Posterior vena cava (tissue), 2 donors: ENCODE measurements at places on chromosomes 4 and X.

- DNase-seq = no peak
Measured at GRCh38 chrX:31237189-31237588, 165.3 kb upstream of the FTHL17 start.

GRCh38 chr4:99736846-99737245, 79.2 kb upstream of the C4orf54 start:
- DNase-seq = no peak

- no peak for DNase-seq
Measured at GRCh38 chr4:138190452-138190858, 51.7 kb downstream of the SLC7A11 start.

DNA sequence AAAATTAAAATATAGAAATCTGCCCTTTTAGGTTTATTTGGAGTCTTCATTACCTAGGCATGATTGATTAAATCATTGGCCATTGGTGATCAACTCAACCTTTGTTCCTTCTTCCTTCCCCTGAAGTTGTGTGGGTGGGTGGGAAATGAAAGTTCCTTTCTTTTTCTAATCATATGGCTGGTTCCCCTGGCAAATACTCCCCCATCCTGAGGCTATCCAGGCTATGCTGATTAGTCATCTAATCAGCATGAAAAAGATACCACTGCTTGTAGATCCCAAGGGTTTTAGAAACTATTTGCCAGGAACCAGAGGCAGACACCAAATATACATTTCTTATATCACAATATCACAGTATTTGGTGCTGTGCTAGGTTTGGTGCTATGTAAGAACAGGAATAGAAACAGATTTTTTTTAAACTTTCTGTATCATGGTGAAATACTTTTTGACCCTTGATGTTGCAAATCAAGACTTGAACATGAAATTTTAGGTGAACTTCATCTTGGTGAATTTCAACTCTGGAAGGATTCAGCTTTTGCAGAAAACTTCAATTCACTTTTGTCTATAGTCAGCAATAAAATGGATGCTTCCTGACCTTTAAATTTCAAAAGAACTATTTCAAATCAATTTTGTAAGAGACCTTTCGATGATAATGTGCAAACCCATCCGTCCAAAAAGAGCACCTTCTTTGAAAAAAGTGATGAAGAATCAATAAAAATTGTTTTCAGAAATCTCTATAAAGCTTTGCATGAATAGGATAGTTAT, 71.1 kb downstream of the CCSER1 start:
- DNase-seq = no peak

DNA sequence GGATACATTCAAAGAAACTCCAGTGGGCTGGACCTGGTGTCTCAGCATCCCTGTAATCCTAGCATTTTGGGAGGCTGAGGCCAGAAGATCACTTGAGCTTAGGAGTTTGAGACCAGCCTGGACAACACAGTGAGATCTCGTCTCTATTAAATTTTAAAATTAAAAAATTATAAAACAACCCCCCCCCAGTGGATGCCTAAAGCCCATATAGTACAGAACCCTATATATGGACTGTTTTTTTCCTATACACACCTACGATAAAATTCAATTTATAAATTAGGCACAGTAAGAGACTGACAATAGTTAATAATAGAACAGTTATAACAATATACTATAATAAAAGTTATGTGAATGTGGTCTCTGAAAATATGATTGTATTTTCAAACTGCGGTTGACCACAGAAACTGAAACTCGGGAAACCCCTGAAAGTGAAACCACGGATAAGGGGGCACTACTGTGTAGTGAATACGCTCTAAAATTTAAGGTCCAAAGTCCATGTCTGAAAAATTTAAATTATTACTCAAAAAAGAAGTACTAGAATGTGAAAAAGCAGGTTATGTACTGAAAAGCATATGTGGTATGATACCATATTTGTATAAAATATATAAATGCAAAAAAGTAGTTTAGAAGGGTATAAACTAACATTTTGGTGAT, 2.0 kb downstream of the SMIM14 start:
- no peak for DNase-seq

DNA sequence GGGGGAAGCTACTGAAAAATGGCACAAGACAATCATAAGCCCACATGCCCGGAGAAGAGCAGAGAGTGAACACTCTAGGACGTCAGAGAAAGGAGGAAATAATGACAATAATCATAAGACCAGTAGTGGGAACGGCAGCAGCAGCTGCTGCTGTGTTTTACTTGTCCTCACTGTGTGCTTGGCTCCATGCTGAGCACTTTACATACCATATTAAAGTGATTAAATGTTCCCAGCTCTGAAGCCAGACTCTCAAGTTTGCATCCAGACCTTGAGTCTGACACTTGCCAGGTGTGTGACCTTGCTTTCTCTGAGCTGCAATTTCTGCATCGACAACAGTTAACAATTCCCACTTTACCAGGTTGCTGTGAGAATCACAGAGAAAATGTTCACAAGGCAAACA, 255.4 kb downstream of the SPANXN1 start:
- DNase-seq = no peak

DNA sequence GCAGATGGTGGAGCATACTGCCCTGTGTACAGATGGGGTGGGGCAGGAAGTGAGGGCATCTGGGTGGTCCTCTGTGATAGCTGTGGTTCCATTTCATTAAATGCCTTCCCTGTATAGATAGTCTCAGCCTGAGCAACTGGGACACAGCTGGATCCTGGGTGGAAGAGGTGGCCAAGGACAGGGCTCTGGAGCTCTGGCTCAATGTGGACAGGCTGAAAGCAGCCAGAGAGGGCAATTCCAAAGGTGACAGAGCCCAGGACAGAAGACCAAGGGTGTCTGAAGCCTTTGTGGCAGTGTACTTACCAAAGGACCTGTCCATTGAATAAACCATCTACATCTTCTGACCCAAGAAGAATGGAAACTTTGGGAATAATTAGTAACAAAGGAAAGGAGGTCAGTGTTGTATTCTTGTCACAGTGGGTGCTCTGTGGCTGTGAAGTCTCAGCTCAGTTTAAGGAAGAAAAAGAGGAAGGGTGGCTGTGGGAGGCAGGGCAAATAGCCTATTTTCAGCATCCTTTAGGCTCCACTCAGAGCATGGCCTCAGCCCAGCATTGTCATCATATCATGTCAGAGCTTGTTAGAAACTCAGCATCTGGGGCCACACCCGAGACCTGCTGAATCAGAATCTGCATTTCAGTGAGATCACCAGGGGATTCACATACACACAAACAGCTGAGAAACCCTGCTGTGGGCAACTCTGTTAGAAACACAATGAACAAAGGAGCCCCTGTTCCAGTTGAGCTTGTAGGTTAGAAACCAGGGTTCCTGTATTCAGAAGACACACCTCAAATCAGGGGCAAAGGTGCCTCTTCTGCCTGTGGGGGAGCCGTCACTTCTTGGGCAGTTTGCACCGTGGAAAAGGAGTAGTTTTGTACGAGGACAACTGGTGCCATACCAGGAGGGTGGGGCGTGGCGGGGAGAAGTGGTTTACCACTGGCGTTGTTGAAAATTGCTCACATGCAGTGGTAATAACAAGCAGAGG, 168.6 kb downstream of the PTTG2 start:
- peak; percentile 77 for DNase-seq

DNA sequence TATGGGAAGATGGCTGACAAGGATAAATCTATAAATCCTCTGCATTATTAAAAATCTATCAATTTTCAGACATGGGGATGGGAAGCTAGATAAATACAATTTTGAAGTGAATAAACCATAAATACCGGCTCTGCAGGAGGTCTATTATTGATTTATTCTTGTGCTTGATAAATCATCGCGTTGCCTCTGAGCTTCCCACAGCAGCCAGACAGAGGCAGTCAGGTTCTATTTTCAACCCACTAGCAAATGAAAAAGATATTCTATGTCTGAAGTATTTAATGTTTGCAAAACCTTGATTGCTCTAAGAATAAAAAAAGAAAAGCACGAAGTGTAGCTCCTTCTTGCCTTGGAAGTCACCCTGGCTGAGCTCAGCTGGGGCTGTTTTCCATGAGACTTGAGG, 216.2 kb downstream of the DHRSX start:
- no peak for DNase-seq

GRCh38 chr4:141004823-141005222, 128.4 kb downstream of the RNF150 start:
- DNase-seq = no peak

DNA sequence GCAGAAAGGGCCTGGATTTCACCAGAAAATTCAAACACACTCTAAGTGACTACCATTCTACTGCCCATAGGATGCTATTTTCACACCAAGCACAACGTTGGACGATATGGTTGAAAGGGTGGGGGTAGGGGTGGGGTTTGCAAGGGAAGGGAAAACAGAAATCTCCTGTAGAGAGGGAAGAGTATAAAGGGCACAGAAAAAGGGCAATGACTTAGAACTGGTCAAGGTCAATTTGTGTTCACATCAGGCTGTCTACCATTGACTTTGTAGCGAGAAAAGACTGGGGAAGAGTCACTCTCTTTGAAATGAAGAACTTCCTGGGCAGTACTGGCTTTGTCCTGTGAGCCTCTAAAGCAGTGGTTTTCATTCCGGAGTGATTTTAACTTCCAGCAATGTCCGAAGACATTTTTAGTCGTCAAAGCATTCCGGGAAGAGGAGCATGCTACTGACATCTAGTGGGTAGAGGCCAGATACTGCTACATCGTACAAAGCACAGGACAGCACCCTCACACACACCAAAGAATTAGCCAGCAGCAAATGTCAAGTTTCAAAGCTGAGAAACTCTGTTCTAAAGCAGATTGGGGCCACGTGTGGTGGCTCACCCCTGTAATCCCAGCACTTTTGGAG, 48.4 kb upstream of the SLC7A3 start:
- no peak for DNase-seq

GRCh38 chr4:102157984-102158383, 187.3 kb downstream of the SLC39A8 start:
- no peak for DNase-seq

DNA sequence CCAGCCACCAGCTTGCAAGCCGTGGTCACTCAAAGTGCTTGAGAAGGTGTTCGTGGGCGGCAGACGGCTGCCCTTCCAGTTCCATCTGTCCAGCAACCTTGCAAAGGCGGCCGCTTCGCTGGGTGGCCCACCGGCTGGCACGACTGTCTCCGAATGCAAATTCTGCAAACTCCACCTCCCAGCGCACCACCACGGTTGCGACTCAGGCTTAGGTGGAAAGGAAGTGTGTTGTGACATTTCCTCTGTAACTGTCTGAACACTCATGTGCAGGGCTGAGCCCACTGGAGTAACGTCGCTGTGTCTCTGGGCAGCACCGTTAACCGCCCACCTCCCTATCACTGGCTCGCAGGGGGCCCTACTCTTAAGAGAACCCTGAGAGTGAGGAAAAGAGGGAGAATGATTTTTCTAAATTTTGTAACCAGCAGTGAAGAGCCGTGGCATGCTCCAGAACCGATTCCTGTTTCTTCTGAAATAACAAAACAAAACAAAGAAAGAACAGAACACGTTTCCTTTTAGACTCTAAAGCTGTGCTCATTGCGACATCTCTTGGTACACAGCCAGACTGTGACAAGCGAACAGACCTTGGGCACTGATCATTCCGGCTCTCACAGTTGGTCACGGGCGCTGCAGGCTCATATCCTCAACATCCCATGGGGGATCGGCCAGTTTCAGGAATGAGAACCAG, at the start of gene P2RY8:
Gene P2RY8, minus strand, starts transcription at position 155 of the 685 bp plus-strand sequence. CDS start 70,627 bp downstream, outside the sequence.
- DNase-seq = peak; percentile 87

GRCh38 chrX:73215246-73215645, 595 bp upstream of the NAP1L2 start:
- no peak for DNase-seq

GRCh38 chr4:121072224-121073003, at the start of gene NDNF:
NDNF (minus strand) TSS chr4:121072535; CDS start chr4:121045837, 26,698 bp downstream.
- peak; percentile 82 for DNase-seq

DNA sequence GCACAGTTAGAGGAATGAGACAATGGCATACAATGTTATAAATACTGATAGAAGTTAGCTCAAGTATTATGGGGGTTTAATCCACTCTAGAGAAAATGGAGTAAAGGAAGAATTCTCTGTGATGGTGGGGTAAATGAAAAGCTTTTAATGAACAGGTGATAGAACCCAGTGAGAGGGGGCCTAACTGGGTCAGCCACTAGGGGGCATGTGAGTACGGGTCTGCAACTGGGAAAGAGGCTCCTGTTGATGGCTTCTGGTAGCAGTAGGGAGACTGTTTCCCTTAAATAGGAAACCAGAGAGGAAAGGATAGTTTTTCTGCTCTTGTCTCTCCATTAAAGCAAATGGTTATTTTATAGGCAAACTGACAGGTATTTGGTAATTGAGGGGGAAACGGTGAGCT, 132.8 kb upstream of the GPR101 start:
- no peak for DNase-seq

DNA sequence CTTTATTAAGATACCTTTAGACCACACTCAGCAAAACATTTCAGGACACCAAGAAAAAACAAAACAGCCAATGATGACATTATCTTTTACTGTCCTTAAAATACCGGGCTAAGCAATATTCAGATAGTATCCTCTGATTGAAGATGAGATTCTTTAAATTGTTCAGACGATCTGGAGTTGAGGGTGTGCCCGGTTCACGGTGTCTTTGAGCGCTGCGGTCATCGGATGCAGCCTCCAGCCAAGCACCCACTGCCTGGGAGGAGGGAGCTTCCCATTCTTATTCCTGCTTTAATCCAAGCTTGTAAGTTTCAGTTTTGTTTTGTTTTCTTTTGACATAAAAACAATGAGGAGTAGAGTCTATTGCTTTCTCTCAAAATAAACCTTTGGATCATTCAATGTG, 14.1 kb downstream of the FAM149A start:
- DNase-seq = no peak

DNA sequence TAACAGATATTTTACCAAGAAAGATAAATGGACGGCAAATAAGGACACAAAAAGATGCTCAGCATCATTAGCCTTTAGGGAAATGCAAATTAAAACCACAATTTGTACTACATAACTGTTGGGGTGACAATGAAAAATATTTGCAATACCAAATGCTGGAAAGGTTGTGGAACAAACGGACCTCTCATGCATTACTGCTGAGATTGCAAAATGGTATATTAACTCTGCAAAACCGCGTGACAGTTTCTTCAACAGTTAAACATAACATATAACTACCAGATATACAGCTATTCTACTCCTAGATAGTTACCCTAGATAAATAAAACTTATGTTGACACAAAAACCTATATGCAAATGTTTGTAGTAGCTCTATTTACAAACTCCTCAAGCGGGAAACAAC, 6.3 kb upstream of the OTC start:
- no peak for DNase-seq

GRCh38 chr4:101418055-101418454, 70.7 kb upstream of the PPP3CA start:
- DNase-seq = no peak

GRCh38 chr4:8643441-8643840, 50.9 kb downstream of the CPZ start:
- DNase-seq = peak; percentile 34

GRCh38 chr4:172124656-172125308, 311.6 kb downstream of the GALNTL6 start:
- DNase-seq = no peak
